ENCODE measurements at places on chromosomes 7 and 10. TPM values are rescaled to one million over a fixed set of nuclear protein-coding genes. Genes with fewer than 3 reads are reported as not detected.

The LIPJ gene
- total RNA-seq = not detected

The PLCE1 gene
- total RNA-seq = 0.52 TPM

GRCh38 chr10:64814201-64814600, 1293.0 kb downstream of the REEP3 start:
- DNase-seq = no peak
- H3K4me3 ChIP-seq = no peak overlapping the region
- H3K27me3 ChIP-seq = no peaks in the 10 kb centered on the region
- H3K27ac ChIP-seq = no peak overlapping the region
- H3K36me3 ChIP-seq = no peaks in the 10 kb centered on the region

DNA sequence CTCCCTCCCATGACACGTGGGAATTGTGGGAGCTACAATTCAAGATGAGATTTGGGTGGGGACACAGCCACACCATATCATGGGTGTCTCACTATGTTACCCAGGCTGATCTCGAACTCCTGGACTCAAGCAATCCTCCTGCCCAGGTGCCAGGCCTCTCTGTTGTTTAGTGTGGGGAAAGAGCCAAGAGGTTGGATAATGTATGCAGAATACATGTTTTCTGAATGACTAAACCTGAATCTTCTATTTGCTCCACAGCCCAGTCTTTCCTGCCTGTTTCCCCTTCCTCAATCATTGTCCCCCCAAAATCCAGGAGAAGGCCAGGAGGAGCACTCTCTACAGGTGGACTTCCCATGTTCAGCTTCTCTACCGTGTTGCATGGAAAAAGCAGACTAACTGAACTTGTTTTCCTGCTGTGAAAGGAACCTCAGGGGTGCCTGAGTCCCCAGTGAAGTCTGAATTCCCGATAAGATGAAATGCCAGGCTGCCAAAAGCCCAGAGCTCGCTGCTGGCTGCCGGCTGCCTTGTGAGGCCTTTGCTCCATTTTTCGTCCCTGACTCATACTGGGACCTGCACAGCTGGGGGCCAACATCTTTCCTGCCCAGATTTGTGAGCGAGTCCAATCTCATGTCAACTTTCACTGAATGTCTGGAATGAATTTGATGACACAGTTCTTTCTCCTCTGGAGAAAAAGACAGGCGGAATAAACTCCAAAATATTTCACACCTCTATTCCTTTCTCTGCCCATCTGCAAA, 588.0 kb downstream of the CALN1 start:
- H3K27ac ChIP-seq = no peak overlapping the region
- no peaks in the 10 kb centered on the region for H3K4me1 ChIP-seq
- DNase-seq = no peak
- no peak overlapping the region for H3K4me3 ChIP-seq
- H3K27me3 ChIP-seq = no peaks in the 10 kb centered on the region
- H3K36me3 ChIP-seq = peaks cover 15% of the 10 kb centered on the region

DNA sequence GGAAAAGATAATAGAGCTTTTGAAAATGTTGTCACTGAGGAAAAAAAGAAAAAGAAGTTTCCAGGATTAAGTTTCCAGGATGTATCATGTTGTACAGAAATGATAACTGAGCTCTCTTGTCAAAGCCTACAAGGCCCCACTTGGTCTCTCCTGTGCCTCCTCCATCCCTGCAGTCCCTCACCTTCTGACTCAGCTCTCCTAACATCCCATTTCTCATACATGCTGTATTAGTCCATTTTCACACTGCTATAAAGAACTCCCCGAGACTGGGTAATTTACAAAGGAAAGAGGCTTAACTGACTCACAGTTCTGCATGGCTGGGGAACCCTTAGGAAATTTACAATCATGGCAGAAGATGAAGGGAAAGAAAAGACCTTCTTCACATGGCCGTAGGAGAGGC, 3.8 kb upstream of the DGKI start:
- peak overlapping the region; percentile 42 for H3K4me3 ChIP-seq
- DNase-seq = peak; percentile 57
- H3K4me1 ChIP-seq = peaks cover 51% of the 10 kb centered on the region
- peaks cover 38% of the 10 kb centered on the region for H3K36me3 ChIP-seq
- H3K27me3 ChIP-seq = peaks cover 2% of the 10 kb centered on the region

Measured in HFFc6 (cell line).